ENCODE measurements at places on chromosomes 16 and 17.

- DNase-seq: no peak
These were observed 81.8 kb upstream of the RCVRN start for GRCh38 chr17:9986754-9987382.

GRCh38 chr17:77027271-77027889 lies 113.4 kb upstream of the SEC14L1 start:
- DNase-seq: no peak

GRCh38 chr17:83034525-83034924 lies 44.9 kb upstream of the METRNL start:
- no peak for DNase-seq

DNA sequence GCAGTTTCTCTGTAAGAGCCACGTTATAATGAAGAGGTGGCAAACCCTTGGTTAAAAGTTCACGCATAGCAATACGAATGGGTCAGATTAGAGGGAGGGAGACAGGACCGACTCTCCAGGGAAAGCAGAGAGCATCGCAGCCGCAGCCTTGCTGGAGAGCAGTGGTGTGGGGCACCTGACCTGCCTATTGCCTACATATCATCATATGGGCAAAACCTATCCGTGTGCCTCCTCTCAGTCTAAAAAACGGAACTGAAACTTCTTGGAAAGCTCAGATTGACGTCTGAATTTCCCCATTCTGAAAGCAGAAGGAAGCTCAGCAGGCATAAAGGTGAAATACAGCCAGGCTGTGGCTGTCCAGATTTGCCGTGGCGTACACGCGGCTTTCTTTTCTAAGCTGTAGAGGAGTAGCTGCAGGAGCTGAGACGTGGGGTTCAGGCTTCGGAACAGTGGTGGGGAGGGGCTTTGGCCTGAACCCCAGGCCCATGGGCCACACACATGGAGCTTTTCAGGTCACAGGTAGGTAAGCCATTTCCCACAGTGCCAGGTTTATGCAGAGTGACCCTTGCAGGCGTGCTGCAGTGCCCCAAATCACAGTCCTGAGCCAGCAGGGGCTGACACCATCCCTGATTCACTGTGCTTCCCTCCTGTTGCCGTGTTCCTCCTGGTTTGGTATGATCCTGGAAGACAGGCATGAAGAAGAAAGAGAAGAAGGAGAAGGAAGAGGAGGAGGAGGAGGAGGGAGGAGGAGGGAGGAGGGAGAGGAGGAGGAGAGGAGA lies 41.6 kb upstream of the TNRC6C start:
- DNase-seq: no peak

DNA sequence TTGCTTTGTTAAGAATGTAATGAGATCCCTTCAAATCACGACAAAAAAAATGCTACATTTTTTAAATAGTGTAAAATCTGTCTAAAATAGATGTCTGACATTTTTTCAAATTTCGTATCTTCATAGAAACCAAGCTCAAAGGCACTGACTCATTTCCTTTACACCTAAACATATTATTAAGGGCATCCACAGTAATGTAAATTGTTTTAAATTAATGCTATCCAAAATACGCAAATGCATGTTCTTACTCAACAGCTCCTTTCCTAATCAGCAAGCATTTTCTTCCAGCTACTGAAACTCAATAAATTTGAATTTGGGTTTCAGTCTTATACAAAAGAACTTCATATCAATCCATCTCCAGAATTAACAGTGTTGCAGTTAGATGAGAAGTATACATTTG lies 4.3 kb downstream of the C16orf87 start:
- DNase-seq: no peak

DNA sequence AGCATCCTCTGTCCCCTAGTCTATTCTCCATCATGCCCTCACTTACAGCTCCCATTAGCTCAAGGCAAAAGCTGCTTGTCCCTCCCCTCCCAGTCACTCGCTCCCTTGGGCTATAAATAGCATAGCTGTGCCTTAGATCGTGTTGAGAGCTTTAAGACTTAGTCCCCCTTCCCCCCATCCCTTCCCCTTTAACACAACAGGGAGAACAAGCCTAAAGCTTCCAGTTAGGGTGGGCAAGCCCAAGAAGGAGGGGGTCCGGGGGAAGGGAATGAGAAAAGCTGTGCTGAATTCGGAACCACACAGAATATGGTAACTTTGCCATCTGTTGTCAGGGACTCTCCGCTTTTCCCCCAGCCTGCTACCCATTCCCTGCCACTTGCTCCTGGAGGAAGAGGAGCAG lies 4.9 kb upstream of the HIGD1B start:
- DNase-seq: no peak

DNA sequence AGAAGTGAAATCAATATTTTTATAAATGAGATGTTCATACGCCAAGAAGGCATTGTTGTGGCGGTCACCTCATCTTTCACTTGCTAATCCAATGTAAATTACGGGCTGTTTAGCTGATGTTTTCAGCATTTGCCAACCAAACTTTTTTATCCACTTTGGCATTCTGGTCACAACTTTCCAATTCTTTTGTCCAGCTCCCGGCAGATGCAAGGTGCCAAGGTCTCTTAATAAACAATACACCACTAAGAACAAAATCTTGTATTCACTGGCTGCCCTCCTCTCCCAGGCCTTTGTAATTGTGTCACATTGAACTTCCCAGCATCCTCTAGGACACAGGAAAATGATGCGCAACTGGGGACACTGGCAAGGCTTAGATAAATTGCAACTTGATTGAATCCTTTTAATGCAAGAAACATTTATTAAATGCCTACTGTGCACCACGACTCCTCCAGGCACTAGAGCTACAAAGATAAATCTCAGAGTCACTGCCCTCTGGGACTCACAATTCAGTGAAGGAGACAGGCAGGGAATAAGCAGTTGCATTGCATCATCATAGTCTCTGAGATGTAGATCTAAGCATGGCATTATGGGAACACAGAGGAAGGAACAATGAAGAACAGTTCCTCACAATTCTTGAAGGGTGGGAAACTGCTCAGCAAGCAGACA lies 165.4 kb upstream of the C16orf82 start:
- DNase-seq: no peak

DNA sequence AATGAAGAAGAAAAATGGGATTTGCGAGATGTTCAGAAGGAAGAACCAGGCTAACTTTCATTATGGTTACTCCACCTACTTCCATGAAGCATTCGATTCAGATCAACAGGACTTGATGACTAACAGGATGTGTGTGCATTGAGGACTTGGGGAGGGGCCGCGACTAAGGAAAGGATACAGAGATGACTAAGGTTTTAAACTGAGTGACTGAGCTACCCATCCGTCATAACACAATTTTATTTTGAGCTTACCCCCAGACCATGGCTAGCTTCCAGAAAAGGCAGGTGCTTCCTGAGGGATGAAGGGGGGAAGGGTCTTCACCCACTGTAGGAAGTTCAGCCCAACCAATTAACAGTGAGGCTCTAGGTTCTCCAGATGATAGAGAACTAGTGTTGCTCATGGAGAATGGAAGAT lies 2.5 kb upstream of the CDYL2 start:
- DNase-seq: no peak

- DNase-seq: no peak
These were observed 68.3 kb downstream of the ARHGAP44 start for GRCh38 chr17:12857592-12857991.

- DNase-seq: no peak
These were observed 3.3 kb downstream of the SYNRG start for GRCh38 chr17:37605813-37606505.

DNA sequence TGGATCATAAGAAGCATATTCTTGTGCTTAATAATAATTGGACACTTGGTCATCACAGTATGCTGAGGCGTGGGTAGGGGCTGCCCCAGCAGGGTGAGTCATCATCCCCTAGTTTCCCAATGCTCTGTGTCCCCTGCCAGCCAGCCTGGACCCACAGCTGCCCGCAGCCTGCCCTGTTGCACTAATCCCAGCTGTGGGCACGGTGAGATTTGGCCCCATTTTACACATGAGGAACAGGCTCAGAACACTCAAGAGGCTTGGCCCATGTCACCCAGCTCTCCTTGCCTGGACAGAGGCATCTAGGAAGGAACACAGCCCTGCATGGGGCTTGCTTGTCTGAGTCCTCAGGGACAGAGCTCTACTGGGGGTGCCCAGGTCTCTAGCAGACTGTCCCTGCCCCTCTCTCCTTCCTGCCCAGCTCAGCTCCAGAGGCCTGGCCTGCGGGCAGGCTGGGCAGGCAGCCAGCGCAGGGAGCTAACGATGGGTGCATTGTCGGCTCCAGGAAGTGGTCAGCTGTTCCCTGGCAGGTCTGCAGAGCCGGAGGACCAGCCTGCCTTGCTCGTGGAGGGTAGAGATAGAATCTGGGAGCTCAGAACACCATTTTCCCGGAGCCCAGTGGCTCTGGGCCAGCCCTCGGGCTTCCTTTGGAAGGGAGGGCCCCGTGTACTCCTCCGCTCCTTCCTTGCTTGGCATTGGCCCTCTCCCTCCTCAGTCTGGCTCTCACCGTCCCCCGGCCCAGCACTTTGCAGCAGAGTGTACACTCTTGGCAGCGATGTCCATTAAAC lies 189.4 kb downstream of the RAB11FIP4 start:
- no peak for DNase-seq

DNA sequence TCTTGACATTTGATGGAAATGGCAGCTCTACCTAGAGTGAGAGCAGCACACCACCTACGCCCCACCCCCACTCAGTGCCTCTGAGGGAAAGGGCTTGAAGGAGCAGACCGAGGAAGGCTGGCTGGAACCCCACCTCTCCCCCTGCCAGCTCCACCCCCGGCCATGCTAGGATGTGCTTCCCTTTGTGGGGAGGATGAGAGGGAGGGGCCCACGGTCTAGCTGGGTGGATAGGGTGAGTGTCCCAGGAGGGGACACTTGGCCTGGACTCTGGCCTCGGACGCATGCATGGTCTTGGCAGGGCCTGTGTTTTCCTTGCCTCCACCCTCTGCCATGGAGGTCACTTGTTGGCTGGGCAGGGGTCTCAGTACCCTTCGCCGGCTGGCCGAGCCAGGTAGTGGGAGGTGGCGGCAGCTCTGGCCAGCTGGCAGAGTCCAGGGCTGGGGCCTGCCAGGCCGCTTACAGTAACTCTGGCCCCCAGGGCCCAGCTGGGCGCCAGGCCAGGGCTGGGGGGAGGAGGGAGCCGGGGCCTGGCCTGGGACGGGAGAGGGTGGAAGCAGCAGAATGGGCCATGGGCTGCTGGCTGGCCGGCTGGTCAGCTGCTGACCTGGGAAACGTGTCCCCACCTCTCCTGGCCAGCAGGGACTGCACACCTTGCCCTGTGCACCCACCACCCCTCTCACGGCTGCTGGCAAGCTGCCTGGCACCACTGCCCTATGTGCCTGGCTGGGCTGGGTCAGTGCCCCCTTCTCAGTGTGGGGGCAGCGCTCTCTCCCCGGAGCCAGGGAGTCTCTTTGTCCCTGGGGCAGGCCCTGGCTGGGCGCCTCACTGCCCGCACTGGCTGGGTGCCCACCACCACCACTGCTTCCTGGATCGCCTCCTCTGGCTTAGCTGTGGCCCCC lies 23.0 kb downstream of the RARA start:
- DNase-seq: no peak

DNA sequence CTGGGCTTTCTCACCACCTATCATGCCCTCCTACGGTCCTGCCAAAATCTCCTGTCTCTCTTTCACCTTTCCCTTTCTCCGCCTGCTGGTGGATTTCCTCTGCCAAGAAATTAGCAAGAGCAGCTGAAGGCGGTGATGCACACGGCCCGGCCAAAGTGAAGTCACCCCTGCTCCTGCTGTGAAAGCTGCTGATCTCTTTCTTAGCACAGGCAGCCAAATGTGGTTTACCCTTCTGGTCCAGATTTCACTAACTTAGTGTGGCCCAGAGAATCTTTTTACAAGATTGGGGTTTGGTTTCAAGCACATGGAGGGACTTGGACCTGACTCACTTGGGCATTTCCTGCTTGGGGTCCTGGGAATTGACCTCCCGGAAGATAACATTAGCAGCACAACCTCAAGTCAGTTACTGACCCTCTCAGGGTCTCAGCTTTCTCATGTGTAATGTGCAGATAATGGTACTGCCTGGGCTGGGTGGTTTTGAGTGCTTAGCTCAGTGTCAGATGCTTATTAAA lies 155.7 kb downstream of the SOCS1 start:
- no peak for DNase-seq

DNA sequence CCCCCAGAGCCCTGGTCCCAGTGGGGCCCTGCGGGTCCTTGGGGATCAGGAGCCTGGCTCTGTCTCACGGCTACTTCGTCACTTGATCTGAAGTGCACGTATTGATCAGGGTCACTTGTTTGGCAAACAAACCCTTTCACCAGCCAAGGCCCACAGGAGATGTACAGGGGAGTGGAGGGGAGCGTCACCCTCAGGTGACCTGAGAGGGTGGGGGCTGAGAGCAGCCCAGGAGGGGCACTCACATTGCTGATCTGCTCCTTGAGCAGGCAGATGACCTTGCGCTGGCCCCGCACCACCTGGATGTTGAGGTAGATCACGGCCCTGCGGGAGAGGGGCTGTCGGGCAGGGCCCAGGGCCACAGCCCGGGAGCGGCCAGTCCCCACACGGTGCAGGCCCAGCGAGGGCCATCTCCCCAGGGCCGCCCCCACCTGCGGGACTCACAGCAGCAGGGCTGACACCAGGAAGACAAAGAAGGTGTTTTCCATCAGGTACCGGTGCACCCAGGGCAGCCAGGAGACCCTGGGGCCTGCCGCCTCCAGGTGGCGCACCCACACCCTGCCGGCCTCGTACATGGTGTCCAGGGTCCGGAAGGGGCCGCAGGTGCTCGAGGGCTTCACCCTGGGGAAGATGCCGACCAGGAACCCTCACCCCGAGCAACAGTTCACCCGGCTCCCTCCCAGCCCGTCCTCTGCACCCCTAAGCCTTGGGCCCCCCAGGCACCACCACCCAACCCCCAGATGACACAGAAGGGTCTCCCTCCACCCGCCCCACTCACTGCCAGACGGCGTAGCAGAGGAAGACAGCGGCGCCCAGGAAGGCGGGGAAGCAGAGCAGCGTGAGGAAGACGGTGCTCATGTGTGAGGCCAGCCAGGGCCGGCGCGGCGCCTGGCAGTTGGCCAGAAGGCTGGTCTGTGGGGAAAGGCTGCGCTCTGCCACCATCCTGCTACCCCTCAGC lies 11.3 kb downstream of the TMC6 start:
- DNase-seq: no peak

- no peak for DNase-seq
These were observed 7.6 kb downstream of the XPO6 start for GRCh38 chr16:28204204-28204603.

DNA sequence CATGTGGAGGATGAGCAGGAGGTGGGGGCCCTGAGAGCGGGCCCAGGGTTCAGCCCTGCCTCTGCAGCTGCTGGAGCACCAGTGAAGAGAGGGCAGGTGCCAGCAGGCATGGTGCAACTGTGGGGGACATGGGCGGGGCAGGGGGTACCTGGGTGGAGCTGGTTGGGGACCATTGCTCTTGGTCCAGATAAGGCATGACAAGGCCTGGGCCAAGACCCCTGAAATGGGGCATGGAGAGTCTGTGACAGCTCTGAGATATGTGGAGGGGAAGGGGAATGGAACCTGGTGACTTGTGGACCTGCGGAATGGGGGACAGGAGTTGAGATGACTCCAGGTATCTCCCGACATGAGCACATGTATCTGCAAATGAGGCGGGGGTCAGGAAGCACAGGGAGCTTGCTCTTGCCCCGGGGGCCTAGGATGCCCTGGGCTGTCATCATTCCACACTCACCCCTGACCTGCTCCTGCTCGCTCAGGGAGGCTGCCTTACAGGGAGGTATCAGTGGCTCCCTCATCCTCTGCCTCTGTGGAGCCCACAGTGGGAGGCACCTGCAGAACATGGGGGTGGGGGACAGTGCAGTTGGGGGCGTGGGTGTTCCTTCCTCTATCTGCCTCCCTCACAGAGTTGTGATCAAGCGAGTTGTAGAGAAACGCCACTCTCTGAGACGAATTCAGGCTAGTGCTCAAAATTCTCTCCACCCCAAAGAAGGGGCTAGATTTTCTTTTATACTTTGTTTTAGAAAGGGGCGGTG lies 40.2 kb downstream of the TMEM235 start:
- DNase-seq: no peak
